Stimulated activated CD4-positive, alpha-beta T cell treated with anti-CD3 and anti-CD28 coated beads, TNF-alpha, amount 100 ng/mL, for 1 hour (primary cell): ENCODE measurements at places on chromosomes 5 and 9.

DNA sequence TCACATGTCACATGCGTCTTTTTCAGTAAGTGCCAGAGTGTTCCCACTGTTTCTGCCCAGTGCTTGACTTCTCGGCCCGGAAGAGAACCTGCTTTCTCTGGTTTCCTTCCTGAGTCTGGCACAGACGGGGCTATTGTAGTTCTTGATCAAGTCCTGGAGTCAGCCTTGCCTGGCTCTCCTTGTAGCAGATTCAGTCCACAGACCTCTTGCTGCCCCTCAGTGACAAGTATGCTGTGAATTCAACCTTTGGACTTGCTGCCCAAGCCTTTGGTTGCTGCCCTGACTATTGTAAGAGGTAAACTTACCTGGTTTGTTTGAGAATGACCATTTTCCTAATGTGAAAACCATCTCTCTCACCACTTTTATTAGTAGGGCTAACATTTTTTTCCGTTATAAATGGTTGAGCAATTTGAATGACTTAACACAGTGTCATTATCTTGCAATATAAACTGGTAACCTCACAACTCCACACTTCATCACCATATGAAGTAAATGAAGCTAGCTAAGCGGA, 24.7 kb downstream of the ZBTB34 start:
- no peak for DNase-seq

DNA sequence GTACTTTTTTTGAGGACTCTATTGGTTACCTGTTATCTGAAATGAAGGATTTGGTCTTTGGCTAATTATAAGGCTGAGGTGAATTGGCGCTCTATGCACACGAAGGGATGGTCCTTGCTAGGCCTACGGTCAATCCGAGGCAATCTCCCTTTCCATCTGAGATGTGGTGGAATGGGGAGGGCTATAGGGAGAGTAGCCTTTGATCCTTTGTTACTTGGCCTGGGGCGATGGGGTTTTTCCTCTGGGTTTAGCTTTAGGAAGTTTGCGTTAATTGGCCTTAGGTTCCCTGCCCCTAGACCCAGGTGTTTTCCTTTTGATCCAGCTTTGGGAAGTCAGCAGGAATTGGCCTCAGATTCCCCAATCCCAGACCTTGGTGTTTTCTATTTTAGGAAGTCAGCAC, 102.1 kb upstream of the C9orf72 start:
- no peak for DNase-seq

DNA sequence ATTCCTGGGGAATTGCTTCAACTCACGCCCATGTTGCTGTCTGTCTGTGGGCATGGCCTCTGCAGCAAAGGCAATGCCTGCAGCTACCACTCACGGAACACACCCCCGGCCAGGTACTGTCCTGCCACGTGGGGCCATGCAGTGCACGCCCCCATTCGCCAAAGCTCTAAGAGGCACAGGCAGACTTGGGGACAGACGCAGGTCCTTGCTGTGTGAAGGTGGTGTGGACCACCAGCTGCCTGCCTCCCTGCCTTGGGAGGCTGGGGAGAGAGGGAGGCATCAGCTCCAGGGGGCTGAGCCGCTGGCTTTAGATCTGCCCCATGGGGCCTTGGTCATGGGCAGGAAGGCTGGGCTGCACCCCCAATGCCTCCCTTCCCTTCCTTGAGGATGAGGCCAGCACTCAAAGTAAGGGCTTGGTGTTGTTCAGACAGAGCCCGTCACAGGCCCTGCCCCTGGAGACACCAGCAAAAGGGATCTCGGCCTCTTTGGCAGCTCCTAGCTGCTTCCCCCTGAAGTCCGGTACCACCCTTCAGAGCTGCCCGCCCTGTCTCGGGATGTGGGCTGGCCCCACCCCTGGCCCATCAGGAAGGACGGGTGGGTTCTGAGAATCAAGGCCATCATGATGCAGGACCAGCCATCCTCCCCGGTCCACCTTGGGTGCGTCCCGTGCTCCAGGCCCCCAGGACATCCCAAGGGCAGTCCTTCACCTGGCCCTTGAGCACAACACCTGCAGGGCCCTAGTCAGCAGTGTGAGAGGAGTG, 2.3 kb downstream of the GRIN1 start:
- DNase-seq, result no peak

- DNase-seq, result no peak
Measured at GRCh38 chr5:97365163-97365845, 182.3 kb upstream of the RIOK2 start.

GRCh38 chr5:169121630-169122420, 179.1 kb downstream of the SLIT3 start:
- no peak for DNase-seq

- no peak for DNase-seq
Measured at GRCh38 chr9:134068744-134069479, 1.1 kb upstream of the BRD3 start.

DNA sequence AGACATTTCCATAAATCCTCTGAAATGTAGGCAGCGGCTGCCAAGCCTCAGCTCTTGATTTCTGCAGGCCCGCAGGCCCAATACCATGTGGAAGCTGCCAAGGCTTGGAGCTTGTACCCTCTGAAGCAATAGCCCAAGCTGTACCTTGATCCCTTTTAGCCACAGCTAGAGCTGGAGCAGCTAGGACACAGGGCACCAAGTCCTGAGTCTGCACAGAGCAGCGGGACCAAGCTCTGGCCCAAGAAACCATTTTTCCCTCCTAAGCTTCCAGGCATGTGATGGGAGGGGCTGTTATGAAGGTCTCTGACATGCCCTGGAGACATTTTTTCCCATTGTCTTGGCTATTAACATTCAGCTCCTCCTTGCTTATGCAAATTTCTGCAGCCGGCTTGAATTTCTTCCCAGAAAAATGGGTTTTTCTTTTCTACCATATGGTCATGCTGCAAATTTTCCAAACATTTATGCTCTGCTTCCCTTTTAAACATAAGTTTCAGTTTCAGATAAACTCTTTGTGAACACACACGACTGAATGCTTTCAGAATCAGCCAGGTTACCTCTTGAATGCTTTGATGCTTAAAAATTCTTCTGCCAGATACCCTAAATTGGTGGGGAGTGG, 14.4 kb upstream of the ZFR start:
- no peak for DNase-seq

DNA sequence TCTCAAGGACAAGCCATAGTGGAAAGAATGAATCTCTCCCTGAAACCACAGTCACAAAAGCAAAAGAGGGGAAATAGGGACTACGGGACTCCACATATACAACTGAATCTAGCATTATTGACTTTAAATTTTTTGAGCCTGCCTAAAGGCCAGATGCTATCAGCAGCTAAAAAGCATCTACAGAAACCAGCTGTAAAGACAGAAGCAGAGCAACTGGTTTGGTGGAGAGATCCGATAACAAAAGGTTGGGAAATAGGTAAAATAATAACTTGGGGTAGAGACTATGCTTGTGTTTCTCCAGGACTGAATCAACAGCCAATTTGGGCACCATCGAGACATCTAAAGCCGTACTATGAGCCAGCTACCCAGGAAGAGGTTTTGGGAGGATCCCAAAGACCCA, 281.2 kb downstream of the CDH18 start:
- DNase-seq, result no peak

DNA sequence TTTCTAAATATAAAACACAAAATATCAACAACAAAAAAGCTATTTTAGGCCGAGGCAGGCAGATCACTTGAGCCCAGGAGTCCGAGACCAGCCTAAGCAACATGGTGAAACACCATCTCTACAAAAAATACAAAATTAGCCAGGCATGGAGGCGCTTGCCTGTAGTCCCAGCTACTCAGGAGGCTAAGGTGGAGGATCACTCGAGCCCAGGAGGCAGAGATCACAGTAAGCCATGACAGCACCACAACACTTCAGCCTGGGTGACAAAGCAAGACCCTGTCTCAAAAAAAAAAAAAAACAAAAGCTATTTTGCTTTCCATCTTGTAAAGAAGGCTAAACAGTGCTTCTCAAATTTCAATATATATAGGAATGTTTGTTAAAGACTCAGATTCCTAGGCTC, 11.3 kb downstream of the C5orf15 start:
- no peak for DNase-seq

DNA sequence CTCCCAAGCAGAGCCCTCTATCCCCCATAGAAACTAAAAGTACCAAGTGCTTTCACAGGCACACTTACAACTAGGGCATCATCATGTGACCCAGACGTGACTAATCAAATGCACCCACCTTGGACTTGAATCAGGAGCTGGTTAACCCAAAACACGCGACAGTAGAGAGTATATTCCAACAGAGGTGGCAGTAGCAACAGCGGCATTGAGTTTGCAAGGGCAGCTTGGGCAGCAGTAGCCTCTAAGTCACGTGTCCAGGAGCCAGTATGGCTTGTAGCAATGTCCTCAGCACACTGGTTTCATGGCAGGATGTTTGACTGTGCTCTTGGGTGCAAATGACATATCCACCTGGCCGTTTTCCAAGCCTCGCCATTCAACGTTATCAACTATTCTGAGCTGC, 73.4 kb upstream of the DNAH5 start:
- no peak for DNase-seq

- peak; percentile 7 for DNase-seq
Measured at GRCh38 chr5:154038261-154038706, 426 bp downstream of the FAM114A2 start.

DNA sequence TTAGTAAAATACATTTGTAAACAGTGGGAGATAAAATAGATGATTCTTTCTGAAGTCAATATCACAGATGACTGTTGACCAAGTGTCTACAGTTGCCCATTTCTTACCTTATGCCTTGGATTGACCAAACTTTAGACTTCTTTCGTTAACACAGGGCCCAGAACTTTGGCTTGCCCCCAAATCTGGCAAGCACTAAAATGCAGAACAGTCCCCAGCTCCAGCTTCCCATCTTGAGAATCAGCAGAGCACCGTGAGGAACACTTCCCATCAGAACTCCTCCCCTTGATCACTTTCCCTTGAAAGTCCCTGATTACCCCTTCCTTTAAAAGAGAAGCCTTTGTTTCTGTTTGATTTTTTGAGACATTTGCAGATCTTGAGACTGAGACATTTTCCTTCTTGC, 1039.9 kb downstream of the TLE1 start:
- DNase-seq, result no peak

DNA sequence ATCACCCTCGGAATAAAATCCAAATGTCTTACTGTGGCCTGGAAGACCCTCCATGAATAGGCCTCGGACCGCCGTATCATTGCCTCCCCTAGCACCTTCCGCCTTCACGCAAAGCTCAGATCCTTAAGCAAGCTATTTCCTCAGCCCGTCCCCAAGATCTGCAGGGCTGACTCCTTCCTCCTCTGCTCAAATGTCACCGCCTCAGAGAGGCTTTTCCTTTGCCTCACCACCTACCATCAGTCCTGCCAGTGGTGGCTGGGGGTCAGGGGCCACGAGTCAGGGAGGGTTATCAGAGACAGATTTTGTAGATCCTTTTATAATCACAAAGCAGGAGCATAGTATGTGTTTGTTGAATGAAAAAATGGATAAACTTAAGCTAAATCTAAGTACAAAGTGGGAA, 74.4 kb upstream of the KIF2A start:
- no peak for DNase-seq

DNA sequence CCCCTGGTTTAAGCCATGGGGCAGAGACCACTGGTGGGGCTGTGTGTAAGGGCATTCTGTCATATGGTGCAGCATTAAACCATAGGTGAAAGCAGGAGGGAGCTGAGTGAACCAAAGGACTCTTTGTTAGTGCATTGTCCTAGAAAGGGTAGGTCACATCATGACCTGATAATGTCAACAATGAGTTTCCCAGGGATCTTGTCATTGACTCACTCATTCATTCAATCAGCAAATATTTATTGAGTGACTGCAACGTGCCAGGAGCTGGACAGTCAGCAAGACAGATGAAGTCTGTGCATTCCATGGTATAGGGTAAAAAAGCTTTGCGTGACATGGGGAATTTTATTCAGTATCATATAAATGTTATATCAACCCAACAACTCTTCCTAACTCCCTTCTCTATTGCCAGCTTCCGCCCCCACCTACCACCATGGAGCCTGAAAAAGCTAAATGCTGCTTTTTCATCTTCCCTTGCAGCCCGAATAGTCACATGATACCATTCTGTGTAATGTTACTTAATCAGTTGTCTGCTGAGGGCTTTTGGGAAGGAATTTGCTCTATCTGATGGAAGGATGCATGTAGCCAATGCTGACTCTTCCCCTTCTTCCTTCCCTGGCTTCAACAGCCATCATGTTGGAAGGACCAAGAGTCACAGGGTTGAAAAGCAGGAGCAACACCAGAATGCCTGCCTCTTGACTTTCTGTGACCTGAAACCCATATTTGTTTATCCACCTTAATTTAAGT, 11.5 kb upstream of the OTULINL start:
- DNase-seq, result no peak

DNA sequence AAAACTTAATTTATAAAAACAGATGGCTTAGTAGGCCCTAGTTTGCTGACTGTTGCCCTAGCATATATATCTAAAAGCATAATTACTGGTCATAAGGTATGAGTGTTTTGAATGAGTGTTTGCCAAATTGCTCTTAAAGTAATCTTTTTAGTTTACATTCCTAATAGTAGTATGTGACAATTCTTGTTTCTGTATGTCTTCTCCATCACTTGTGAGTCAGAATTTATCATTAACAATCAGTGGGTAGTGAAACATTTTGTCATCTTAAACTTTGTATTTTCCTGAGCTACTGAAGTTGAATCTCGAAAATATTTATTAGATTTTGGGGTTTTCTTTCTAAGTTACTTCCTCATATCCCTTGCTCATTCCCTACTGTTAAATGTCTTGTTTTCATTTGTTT, 49.6 kb downstream of the APC start:
- no peak for DNase-seq

- no peak for DNase-seq
Measured at GRCh38 chr5:157571357-157571827, 4.2 kb downstream of the ADAM19 start.

DNA sequence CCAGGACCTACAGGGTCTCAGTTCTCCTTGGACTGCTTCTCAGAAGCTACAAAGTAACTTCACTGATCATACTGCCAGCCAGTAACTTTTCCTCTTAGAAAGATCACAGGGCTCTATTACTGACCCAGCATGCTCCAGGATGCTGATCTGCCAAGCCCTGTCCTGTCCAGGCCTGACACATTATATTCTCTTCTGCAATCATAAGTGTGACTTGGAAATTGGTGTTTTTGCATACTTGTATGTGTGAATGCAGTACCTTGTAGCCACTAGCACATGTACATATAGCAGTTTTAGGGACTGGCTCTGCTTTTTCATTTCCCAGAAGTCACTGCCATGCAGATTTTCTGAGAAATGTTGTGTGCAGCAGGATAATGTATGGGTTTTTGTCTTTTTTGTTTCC, 40.1 kb upstream of the CCNH start:
- no peak for DNase-seq

DNA sequence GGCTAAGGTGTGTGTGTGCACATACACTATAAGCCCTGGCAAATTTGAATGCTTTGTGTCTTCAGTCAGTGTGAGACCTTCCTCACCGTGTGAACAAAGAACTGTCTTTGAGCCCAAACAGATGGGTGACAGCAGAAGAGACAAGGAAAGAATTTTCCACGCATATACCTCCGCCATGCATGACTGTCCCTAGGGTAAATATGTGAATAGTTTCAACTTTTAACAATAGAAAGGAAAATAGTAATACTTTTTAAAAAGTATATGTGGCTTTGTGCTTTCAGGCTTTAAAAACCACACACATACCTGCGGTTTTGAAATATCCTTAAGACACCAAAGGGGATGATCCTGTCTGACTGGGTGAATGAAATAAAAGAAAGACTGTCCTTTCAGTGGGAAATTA, 438.6 kb upstream of the MPDZ start:
- DNase-seq, result no peak
